ENCODE measurements at places on chromosomes 6 and 20.

DNA sequence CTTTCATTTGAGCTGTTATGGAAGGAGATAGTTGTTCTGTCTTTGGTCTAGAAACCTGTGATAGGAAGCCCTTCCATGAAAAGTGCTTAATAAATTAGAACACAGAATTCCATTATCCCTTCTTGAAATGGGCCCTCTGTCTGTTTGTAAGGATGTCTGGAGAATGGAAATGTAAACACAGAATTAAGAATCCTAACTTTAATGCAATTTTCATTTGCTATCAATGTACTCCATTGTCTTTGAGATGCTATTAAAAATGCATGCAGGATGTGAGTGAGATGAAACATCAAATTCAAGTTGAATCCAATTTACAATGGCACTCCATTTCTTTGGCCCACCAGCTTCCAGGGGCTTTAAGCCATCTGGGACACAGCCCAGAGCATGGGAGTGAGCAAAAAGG, 13.9 kb upstream of the AARS2 start:
- H3K27me3 ChIP-seq = no peaks in the 10 kb centered on the region
- no peak overlapping the region for H3K27ac ChIP-seq
- no peak overlapping the region for H3K4me3 ChIP-seq
- no peaks in the 10 kb centered on the region for H3K36me3 ChIP-seq
- no peaks in the 10 kb centered on the region for H3K4me1 ChIP-seq

DNA sequence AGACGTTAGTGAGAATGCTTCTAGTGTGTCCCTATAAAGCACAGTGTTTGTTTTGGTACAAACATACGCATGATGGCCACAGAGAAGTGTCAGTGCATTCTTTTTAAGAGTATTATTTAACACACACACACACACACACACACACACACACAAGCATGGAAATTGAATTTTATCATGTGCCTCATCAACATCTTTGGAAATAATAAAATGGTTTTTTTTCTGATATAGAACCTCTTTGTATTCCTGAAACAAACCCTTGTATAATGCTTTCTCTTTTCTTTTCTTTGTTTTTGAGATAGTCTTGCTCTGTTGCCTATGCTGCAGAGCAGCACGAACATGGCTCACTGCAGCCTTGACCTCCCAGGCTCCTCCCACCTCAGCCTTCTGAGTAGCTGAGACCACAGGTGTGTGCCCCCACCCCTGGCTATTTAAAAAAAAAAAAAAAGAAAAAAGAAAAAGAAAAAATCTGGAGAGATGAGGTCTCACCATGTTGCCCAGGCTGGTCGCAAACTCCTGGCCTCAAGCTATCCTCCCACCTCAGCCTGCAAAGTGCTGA, 116.2 kb upstream of the SYNDIG1 start:
- H3K4me1 ChIP-seq = no peaks in the 10 kb centered on the region
- no peak overlapping the region for H3K4me3 ChIP-seq
- no peak for DNase-seq

DNA sequence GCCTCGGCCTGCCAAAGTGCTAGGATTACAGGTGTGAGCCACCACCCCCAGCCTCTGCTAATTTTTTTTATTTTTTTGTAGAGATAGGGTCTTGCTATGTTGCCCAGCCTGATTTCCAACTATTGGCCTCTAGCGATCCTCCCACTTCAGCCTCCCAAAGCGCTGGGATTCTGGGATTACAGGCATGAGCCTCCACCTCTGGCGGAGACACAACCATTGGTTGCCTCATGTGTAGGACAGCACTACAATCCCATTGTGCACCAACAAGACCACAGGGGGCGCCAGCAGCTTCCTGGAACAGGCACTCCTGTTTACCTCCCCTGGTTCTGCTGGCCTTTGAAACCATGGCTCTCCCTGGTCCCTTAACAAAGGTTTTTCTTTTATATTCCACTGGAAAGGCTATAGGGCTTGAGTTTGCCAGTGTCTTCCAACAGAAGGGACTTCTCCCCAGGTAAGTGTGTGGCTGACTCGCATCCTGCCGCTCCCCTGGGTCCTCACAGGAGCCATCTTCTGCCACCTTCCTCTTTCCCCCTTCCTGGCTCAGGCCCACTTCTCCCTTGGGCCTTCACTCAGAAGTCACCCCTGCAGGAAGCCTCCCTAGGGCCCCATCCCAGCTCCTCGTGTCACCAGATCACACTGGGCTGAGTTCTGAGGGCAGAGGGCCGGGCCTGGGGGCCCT, 39.2 kb upstream of the TLDC2 start:
- peak; percentile 96 for DNase-seq
- peaks cover 6% of the 10 kb centered on the region for H3K4me1 ChIP-seq
- peaks cover 5% of the 10 kb centered on the region for H3K36me3 ChIP-seq
- peak overlapping the region; percentile 60 for H3K27ac ChIP-seq
- no peak overlapping the region for H3K4me3 ChIP-seq

DNA sequence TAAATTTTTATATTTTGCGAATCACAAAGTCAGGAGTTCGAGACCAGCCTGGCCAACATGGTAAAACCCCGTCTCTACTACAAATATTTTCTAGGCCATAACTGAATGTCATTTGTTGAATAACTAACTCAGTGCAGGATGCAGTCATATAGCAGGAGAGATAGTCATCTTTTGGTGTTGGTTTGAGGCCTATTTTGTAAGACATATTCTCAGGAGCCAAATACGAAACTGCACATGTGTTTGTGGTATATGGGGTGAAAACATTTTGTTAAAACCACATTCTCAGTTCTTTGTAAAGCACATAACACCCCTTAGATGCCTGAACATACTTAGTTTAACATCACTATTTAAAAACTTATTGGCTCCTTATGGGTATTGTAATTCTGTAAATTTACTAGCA, 4.7 kb upstream of the ENPP5 start:
- no peaks in the 10 kb centered on the region for H3K4me1 ChIP-seq
- no peaks in the 10 kb centered on the region for H3K27me3 ChIP-seq
- H3K27ac ChIP-seq = no peak overlapping the region

DNA sequence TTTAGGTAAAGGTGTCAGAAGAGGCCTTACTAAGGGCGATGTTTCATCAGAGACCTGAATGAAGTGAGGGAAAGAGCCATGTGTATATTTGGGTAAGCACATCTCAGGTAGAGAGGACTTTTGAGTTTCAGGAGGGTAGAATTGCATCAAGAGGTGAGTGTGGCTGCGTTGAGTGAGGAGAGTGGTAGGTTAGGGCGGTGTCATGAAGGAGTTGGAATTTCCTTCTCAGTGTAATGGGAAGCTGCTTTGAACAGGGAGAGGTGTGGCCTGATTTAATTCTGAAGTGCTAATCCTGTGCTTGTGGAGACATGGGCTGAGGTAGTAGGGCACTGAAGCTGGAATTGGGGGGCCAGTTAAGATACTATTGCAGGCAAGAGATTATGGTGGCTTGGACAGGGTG, 53.9 kb downstream of the IGF2R start:
- H3K36me3 ChIP-seq = peaks cover 21% of the 10 kb centered on the region
- no peaks in the 10 kb centered on the region for H3K4me1 ChIP-seq
- DNase-seq = no peak

DNA sequence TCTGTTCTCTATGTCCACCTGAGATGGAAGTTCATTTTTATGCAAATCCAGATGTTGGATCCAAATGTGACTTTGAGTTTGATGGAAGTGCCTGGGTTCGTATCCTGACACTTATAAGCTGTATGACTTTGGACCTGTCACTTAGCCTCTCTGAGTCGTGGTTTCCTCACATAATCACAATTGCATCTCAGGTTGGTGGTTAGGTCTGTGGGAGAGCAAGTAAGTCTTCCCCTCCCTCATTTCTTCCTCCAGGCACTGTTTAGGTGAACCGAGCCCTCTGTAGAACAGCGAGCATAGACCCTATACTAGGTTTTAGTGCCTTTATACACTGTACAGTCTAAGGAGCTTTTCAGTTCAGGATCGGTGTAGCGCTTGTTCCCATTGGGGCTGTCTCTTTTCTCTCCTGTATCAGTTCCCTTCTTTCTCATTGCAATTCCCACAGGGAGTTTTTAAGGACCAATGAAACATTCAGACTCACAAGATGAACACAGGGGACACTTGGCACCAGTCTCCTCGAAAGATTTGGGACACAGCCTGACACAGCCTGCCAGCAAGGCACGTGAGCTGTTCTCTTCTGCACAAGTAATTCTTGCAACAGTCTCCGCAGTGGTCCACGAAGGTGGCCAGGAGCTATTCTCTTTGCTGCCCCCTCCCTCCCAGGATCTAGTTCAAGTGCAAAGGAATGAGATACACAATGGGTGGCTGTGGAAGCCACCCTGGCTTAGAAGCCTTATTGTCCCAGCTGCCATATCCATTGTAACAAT, 11.8 kb downstream of the TOX2 start:
- H3K4me1 ChIP-seq = no peaks in the 10 kb centered on the region
- DNase-seq = no peak
- no peak overlapping the region for H3K4me3 ChIP-seq
- H3K27me3 ChIP-seq = no peaks in the 10 kb centered on the region

GRCh38 chr20:31979713-31980426, 11.9 kb downstream of the XKR7 start:
- H3K4me1 ChIP-seq = peaks cover 11% of the 10 kb centered on the region
- H3K27ac ChIP-seq = no peak overlapping the region
- DNase-seq = peak; percentile 41
- no peaks in the 10 kb centered on the region for H3K27me3 ChIP-seq

- H3K27me3 ChIP-seq = no peaks in the 10 kb centered on the region
- H3K4me3 ChIP-seq = no peak overlapping the region
- no peaks in the 10 kb centered on the region for H3K36me3 ChIP-seq
- DNase-seq = no peak
Observed at GRCh38 chr20:8951164-8951563, 117.7 kb upstream of the PLCB4 start.

- no peaks in the 10 kb centered on the region for H3K36me3 ChIP-seq
- peak overlapping the region; percentile 90 for H3K27ac ChIP-seq
- H3K27me3 ChIP-seq = no peaks in the 10 kb centered on the region
- DNase-seq = peak; percentile 15
- no peaks in the 10 kb centered on the region for H3K4me1 ChIP-seq
Observed at GRCh38 chr6:79833264-79833963, 113.9 kb downstream of the ELOVL4 start.

DNA sequence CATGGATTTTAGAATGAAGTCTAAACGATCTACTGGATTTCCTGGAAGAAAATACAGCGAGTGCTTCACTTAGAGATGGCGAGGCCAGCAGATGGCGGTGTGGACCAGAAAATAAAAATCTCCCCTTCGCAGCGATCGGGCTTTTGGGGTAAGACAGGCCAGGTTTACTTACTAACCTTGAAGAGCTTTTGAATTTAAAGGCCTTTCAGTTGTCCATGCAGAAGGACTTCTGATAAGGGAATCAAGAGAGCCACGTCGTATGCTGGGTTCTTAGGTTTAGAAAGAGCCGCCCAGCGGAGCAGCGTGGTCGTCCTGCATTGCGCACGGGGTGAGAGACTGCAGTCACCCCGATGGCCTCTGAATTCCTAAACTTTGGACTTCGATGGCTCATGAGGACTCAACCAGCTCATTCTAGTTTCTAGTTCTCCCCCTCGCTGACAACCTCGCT, 125.2 kb upstream of the RALGAPA2 start:
- no peaks in the 10 kb centered on the region for H3K4me1 ChIP-seq
- H3K4me3 ChIP-seq = no peak overlapping the region
- peaks cover 2% of the 10 kb centered on the region for H3K27me3 ChIP-seq

DNA sequence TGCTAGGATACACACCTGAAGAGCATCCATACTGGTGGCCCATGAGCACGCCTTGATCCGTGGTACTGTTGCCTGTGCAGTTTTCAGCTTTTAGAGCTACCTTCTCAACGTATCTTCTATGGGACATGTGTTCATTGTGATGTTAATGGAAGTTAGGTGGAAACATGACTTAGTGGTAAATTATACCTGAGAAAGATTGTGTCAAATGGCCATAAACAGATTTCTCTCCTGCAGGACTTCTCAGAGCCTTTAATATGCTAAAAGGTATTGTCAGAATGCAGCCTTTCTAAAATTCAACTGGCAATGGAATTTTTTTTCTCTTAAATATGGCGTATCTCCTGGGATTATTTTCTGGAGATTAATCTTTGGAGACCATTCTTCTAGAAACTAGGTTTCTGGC, 148.5 kb downstream of the CDC5L start:
- H3K27ac ChIP-seq = no peak overlapping the region
- no peaks in the 10 kb centered on the region for H3K36me3 ChIP-seq
- H3K4me1 ChIP-seq = no peaks in the 10 kb centered on the region
- no peak for DNase-seq
- no peak overlapping the region for H3K4me3 ChIP-seq

DNA sequence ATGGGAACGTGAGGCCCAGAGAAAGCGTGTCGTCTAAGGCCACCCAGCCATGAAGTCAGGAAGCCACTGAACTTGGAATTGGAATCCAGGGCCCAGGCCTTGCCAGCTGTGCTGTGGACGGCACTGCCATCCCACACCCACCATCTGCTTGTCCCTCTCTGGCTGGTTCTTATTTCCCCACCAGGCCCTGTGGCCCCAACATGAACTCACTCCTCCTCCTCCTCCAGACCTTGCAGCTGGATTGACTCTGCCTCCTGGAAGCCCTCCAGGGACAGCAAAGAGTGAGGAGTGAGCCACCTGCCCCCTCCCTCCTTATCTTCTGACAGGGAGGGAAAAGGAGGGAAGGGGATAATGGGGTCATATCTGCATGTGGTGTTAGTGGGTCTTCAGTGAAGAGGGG, 16.0 kb upstream of the IP6K3 start:
- H3K4me1 ChIP-seq = no peaks in the 10 kb centered on the region
- no peaks in the 10 kb centered on the region for H3K27me3 ChIP-seq
- no peak overlapping the region for H3K27ac ChIP-seq
- H3K36me3 ChIP-seq = no peaks in the 10 kb centered on the region
- DNase-seq = no peak
- H3K4me3 ChIP-seq = no peak overlapping the region

GRCh38 chr6:36742146-36742545, 44.5 kb downstream of the RAB44 start:
- no peaks in the 10 kb centered on the region for H3K36me3 ChIP-seq
- no peaks in the 10 kb centered on the region for H3K27me3 ChIP-seq
- DNase-seq = no peak
- no peaks in the 10 kb centered on the region for H3K4me1 ChIP-seq

DNA sequence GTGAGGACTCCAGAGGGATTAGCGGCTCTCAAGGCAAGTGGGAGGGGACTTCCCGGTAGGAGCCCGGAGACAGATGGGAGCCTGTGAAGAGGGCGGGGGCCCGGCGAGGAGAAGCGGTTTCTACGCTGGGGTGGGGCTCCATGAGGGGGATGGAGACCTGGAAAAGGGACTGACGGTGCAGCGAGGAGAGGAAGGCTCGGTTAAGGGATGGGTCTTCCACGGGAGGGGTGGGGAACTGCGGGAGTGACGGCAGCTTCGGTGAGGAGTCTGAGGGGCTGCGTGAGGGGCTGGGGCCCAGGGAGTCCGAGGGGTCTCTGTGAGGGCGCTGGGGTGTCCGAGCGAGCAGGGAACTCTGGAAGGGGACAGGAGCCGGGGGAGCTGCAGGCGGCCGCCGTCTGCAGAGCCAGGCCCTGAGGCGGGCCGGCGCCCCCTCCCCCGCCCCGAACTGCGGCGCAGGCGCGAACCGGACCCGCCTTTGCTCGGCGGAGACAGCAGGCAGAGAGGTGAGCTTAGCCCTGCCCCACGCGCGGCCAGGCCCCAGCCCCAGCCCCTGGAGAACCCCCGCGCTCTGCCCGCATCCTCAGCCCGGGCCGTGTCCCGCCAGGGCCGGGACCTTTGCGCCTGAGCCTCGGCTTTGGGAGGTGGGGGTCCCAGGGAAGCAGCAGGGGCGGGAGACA, at the start of gene NRSN2:
TSS of gene NRSN2 (plus strand) at position 472 of the 677 bp plus-strand sequence. CDS start 2,533 bp downstream, outside the sequence.
- peaks cover 6% of the 10 kb centered on the region for H3K36me3 ChIP-seq
- peaks cover 6% of the 10 kb centered on the region for H3K4me1 ChIP-seq
- no peaks in the 10 kb centered on the region for H3K27me3 ChIP-seq
- peak; percentile 60 for DNase-seq
- H3K4me3 ChIP-seq = peak within 1 kb of the TSS; percentile 74
- peak within 1 kb of the TSS; percentile 72 for H3K27ac ChIP-seq

- no peaks in the 10 kb centered on the region for H3K4me1 ChIP-seq
- H3K4me3 ChIP-seq = no peak overlapping the region
- no peak for DNase-seq
- peaks cover 3% of the 10 kb centered on the region for H3K36me3 ChIP-seq
Observed at GRCh38 chr6:85556992-85557668, 36.5 kb downstream of the SNX14 start.

Measured in trophoblast cell (in vitro differentiated cells and primary cell).